ENCODE measurements at places on chromosomes 2 and 18. TPM values are rescaled to one million over a fixed set of nuclear protein-coding genes. Genes with fewer than 3 reads are reported as not detected.

GRCh38 chr2:71876542-71877451, 270.9 kb downstream of the CYP26B1 start:
- DNase-seq, result no peak

DNA sequence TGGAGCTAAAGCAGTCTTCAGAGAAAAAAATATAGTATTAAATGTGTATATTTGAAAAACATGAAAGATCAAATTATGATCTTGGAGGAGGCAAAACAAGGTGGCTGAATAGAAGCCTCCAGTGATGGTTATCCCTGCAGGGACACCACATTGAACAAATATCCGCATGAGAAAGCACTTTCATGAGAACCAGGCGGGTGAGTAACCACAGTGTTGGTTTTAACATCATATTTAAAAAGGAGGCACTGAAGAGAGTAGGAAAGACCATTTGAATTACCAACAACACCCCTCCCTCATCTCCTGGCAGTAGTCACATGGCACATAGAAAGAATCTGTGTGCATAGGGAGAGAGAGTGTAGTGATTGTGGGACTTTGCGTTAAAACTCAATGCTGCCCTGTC, 759.6 kb upstream of the NRXN1 start:
- DNase-seq, result no peak

GRCh38 chr2:162014751-162015150, 59.3 kb downstream of the DPP4 start:
- no peak for DNase-seq

- no peak for DNase-seq
These were observed 75.1 kb downstream of the SH3BP4 start for GRCh38 chr2:235026649-235027557.

- no peak for DNase-seq
These were observed 5.3 kb downstream of the KLF11 start for GRCh38 chr2:10048501-10049171.

GRCh38 chr2:36964496-36965058, 1.8 kb downstream of the STRN start:
- no peak for DNase-seq

The RAB6C gene
- 0.78 TPM for total RNA-seq

The OTX1 gene
- total RNA-seq, result 2.5 TPM

The DAW1 gene
- total RNA-seq, result 1.1 TPM
